NCI-H1105 (cell line): ENCODE measurements at places on chromosomes 6 and 20.
A peak's percentile ranks its signal among the peaks of the same experiment; 100 is the strongest.

GRCh38 chr20:53837126-53837826 is 233.1 kb downstream of the BCAS1 start:
- no peak for DNase-seq

DNA sequence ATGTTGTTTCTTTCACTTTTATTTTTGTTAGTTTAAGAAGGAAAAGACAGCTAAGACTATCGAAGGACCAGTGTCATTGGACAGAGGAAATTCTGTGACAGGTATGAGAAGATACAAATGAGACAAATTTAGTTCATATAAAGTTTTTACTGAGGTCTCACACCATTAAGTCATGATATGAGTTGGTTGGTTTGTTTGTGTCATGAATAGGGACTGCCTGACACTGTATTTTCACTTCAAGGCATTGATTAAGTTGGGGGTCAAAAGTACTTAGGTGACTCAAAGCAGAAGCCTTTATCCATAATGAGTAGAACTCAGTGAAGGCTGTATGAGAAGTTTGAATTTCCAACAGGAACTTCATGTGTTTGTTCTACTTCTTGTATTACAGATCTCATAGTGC is 21.3 kb upstream of the HIVEP2 start:
- no peak for DNase-seq

GRCh38 chr6:137926207-137926731 is 59.2 kb downstream of the TNFAIP3 start:
- DNase-seq, result no peak

DNA sequence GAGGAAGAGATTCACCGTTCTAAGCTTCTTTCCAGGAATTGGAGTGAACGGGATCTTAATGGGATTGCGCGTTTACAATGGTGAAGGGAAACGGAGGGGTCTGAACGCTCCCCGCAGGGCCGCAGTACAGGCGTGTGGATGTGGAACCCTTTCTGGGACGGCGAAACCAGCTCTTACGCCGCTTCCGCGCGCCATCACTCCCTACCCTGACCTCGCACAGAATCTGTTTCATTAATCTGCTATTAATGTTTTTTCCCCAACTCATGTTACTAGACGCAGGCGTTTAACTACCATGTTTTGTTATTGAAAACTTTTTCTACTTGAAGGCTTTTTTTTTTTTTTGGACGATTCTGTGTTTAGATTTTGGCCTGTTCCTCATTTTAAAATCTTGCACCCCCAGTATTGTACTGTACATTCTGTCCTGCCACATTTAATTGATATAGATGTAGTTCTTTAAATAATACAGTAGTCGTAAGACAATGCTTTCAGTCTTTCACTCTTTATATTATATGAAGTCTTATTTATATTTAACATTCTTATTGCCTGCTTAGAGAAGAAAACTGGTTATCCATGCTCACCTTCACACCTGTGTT is 696 bp upstream of the SUPT3H start:
- no peak for DNase-seq

DNA sequence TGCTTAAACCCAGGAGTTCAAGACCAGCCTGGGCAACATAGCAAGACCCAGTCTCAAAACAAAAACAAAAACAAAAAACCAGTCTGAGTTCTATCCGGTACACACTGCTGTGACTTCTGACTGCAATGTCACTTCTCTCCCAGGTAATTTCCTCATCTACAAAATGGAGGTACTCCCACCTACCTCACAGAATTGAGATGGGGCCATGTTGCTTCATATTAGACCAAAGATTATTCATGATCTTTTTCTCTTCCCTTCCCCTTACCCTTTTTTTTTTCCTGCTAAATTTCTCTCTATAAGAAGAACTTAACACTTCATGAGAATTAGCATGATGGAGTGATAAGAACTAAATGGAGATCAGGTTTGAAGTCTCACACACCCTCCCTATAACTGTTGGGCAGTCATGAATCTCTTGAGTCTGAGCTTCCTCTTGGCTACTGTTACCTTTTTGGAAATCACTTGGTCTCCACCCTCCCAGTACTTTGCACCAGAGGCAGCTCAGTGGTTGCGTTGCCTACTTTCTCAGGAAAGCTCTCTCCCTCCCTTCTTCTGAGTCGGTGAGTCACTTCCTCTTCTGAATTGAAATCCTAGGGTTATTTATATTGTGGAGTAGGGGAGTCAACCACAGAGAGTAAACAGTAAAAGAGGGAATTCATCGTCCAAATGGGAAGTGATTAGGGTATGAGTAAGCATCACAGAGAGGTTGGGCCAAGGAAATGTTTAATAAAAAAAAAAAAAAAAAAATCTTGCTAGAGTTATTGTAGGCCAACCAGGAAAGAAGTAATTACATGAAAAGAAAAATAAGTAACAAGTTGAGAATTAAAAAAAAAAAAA is 59.9 kb upstream of the MAP7 start:
- no peak for DNase-seq

- DNase-seq, result no peak
Measured at GRCh38 chr20:15374682-15375081, 1037.3 kb upstream of the FLRT3 start.

DNA sequence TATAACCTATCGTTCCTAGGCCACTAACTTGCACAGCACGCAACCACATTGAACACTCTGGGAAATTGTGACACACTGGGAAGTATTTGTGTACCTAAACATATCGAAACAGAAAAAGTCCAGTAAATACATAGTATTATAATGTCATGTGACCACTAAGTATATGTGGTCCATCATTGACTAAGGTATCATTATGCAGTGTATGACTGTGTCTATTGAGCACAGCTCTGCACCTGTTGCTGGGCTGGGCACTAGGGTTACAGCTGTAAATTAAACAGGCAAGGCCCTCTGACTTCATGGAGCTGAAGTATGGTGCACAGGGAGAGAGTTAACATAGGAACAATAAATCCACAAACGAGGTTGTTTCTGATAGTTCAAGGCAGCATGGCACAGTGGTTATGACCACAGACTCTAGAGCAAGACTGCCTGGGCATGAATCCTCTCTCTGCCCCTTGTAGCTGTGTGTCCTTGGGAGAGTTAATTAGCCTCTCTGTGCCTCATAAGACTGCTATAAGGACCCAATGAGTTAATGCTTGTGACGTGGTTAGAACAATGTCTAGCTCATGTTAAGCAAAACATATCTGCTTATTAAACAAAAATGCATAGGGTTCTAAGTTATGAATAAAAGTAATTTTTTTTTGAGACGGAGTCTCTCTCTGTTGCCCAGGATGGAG is 10.6 kb downstream of the BCAS1 start:
- no peak for DNase-seq

DNA sequence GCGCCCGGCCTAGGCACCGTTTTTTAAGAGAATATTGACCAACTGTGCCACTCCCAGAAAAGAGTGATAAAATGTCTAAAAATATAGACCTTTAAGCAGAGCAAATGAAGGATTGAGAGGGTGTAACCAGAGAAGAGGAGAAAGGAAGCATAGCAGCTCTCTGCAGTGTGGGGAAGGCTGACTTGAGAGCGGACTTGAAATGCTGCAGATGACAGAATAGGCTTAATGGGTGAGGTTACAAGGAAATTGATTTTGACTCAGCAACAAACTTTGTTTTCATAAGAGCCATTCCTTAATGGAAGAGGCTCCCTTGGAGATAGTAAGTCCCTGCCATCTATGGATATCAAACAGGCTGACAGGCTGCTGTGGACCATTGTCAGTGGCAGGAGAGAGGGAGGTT is 7.7 kb upstream of the JAG1 start:
- no peak for DNase-seq

DNA sequence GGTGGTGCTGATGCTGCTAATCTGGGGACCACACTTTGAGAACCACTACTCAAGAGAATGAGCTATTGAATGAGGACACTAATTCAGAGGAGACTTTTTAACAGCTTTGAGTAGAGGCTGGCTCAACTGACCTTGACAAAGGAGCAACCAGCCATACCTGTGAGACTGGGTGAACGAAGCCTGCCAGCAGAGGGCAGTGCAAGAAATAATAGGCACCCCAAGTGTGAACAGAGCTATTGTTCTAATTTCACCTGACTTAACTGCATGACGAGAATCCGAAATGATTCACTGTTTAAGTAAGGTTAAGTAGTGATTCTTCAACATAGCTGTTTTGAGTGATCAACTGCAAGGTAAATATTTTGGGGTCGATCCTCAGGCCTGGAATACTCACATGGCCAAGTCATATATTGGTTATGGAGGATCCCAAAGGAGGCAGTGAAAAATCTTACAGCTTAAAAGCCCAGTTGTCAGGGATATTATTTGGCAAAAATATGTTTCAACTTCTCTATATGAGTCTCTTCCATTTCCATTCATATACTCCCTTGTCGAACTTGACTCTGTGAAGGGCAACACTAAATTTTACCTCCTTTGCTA is 550.5 kb upstream of the MARCKS start:
- peak; percentile 6 for DNase-seq

GRCh38 chr6:16739329-16739801 is 21.9 kb downstream of the ATXN1 start:
- DNase-seq, result no peak

GRCh38 chr6:170159022-170159965 is 131.6 kb downstream of the DLL1 start:
- no peak for DNase-seq

DNA sequence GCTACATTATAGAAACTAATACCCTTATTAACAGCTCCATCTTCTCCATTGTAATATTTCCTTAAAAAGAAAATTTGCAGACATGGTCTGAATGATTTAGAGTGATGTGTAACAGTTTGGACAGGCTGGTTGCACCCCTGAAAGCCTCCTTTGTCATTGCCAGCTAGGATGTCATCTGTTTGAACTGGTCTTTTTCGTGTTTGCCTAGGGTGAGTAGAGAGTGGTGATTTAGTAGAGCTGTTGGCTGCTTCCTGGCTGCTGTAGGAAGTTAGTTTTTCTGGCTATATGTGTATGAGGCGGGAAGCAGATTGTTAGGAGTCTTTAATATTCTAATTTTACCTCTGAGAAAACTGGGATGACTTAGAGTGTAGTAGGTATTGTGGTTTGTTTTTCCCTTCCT is 101.1 kb downstream of the ZFAND3 start:
- DNase-seq, result no peak

DNA sequence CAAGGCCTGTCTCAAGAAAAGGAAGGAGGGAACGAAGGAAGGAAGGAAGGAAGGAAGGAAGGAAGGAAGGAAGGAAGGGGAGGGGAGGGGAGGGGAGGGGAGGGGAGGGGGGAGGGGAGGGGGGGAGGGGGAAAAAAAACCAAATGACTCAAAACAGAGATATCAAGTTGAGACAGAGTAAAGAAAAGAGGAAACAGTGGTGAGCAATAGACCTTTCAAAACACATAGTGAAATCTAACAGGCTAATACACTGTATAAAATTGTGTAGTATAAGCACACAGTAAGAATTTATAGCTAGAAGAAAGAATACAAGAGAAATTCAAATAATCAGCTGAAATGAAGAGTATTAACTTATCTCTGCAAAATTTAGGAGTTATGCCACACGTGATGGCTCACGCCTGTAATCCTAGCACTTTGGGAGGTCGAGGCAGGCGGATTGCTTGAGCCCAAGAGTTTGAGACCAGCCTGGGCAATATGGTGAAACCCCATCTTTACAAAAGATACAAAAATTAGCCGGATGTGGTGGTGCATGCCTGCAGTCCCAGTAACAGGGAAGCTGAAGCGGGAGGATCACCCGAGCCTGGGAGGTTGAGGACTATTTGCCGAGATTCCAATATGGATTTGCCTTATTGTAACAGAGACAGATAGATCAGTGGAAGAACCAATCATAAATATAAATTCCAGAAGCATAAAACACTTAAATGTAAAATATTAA is 123.2 kb downstream of the PRND start:
- DNase-seq, result no peak

- DNase-seq, result no peak
Measured at GRCh38 chr6:106107043-106107613, 21.0 kb downstream of the PRDM1 start.

- no peak for DNase-seq
Measured at GRCh38 chr20:2114990-2115681, 13.5 kb downstream of the STK35 start.

GRCh38 chr20:34189572-34190163 is 51.6 kb upstream of the ASIP start:
- no peak for DNase-seq

GRCh38 chr20:19947611-19948264 is 69.4 kb upstream of the NAA20 start:
- no peak for DNase-seq

GRCh38 chr6:98925831-98926230 is 21.9 kb downstream of the FBXL4 start:
- no peak for DNase-seq

DNA sequence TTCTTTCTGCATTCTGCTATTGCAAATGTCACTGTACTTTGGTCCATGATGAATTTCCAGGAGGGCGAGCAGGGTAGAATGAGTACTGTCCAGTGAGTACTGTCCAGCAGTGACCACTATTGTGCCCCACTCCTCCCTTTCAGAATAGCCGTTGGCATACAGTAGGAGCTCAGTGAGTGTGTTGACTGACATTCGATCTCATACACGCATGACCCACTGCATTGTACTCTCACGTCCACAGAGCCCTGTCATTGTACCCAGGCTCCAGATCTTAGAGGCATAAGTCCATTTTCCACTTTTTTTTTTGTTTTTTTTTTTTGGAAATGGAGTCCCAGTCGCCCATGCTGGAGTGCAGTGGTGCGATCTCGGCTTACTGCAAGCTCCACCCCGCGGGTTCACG is 8.2 kb downstream of the DYNLRB1 start:
- no peak for DNase-seq

GRCh38 chr20:46000262-46000996 is 8.3 kb upstream of the MMP9 start:
- DNase-seq, result no peak

DNA sequence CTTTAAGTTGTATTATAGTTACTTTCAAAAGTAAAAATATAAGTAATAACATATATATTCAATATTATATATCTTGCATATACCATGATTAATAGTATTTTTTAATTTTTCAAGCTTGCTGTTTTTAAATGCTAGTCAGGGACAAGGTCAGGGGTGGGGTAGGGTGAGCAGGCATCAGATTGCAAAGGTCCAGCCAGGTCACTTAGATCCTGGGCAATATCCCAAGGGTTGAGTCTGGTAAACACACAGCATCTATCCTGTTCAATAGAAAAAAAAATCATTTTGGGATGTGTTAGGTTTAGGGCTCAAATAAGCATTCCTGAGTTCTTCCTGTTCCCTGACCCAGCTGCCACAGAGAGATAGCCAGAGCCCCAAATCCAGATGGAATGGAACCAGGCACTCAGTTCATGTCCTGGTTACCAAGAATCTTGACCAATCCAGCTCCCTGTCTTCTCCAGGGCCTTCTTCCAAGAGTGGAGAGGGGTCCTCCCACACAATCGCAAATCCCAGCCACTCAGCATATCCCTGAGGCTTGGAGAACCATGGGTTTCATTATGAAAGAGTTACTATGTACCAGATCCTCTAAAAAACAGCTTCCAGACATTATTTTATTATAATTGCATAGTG is 134.9 kb upstream of the TOP1 start:
- DNase-seq, result no peak
